Activated naive CD8-positive, alpha-beta T cell treated with anti-CD3 and anti-CD28 coated beads, Interleukin-2, amount 10 ng/mL, durations not matched to agents 7 days and 5 days (primary cell): ENCODE measurements at places on chromosomes 12 and 14. TPM values are rescaled to one million over a fixed set of nuclear protein-coding genes. Genes with fewer than 3 reads are reported as not detected.

DNA sequence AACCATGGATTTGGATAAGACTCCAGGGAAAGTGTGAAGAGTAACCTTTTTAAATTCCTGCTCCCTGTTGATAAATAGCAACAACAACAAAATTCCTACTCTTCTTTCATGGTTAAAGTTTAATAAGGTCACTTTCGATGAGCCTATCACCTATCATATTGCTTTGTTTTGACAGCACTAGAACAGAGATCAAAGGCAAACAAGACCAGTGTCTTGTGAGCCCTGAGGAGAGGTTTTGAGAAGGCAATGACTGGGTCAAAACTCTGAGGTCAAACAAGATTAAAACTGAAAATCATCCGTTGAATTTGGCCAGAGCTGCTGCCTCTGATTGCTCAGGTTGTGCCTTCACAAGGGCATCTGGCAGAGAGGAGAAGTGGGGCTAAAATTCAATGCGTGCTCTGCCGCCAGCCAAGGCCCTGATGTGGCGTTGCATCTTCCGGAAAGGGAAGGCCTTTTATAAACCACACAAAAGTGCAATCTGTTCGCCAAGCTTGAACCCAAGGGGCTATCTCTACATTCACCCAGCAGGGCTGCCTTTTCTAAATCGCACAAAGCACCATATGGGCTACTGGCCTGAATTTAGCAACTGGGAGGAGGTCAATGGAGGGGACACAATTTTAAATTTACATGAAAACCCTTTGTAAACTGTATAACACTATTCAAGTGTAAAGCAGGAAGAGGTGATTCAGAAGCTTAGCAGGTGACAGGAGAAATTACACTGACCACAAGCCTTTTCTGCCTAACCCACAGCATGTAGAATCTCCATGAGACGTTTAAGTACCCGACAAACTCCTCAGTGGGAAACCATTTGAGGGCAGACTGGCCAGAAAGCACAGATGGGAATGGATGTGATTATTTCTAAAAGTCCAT is 140.8 kb downstream of the DAD1 start:
- DNase-seq, result no peak

DNA sequence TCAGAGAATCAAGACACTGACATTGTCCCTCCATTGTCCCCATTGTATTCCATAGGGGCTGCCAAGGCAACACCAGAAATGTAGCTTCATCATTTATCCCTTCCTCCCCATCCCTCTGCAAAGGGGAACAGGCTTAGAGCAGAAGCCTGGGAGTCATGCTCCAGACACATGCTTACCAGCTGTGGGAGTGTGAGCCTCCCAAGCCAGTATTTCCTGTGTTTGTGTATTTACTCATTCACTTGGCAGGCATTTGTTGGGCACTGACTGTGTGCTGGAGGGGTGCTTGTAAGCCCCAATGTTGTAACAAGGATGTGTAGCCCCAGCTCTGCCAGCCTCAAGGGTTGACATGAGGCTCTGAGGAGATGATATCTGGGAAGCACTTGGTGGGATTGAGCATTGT is 46.0 kb upstream of the TCL1A start:
- no peak for DNase-seq

GRCh38 chr14:105899657-105900397 is 373.4 kb downstream of the TMEM121 start:
- no peak for DNase-seq

- no peak for DNase-seq
Measured at GRCh38 chr12:115957686-115958290, 319.7 kb downstream of the MED13L start.

The KRT85 gene
- not detected for total RNA-seq

DNA sequence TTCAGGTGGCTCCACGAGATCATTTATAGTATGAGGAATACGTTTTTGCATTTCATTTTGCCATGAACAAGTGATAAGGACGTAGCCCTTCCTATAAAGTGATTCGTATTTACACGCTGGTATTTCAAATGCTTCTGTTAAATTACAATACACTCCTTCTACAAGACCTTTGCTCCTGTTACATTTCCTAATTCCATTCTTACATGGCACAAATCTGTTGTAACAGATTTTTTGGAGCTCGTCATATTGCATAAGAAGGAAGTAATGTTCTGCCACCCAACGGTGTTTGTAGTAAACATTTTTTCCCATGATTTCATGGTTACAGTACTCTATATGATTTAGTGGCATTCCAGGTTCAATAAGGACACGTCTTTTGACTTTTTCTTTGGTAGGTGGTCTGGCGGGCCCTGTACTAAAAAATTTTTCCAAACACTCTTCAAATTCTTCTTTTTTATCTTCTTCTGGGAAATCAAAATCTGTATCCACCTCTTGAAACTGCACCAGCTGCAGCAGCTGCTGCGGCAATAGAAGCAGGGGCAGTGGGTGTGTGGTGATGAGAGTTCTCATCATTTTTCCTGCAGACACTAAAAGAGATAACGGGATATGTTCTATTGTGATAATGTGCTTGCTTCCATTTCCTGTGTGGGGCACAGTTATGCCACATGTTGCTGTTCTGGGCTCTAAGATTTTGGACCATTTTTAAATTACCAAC is 4.2 kb downstream of the RNASE9 start:
- no peak for DNase-seq

GRCh38 chr14:28243600-28243999 is 523.0 kb upstream of the FOXG1 start:
- no peak for DNase-seq
